ENCODE measurements at places on chromosomes 2 and 18.

DNA sequence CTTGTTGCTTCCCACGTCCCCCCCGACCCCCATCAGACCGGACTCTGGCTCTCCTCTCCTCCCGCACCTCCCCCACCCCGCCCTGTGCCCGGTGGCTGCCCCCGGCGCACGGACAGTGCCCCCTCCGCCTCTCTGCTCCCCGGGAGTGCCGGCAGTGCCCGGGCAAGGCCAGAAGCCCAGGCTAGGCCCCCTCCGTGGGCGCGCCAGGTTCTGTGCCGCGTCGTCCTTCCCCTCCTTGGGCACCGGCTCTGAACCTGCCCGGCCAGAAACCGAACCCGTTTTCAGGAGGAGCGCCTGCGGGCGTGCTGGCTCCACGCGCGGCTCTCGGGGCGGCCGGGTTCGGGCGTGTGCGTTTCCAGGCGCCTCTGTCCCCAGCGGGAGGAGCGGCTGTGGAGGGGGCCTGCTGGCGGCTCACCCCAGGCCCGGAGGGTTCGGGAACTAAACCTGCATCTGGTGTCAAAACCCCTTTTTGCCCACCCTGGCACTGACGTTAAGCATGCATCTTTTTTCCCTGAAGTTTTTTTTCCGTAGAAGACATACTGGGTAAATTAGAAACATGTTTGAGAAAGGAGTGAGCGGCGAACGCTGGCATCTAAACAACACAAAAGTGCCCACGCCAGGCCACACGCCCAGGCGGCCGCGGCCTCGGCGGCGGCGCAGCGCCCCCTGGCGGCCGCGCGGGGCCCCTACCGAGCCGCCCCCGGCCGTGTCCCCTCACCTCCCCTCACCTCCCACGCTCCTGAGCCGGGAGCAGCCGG is 123.9 kb upstream of the SLC1A4 start:
- peak; percentile 55 for DNase-seq

GRCh38 chr2:64804651-64805050 is 150.9 kb upstream of the SERTAD2 start:
- DNase-seq, result no peak

DNA sequence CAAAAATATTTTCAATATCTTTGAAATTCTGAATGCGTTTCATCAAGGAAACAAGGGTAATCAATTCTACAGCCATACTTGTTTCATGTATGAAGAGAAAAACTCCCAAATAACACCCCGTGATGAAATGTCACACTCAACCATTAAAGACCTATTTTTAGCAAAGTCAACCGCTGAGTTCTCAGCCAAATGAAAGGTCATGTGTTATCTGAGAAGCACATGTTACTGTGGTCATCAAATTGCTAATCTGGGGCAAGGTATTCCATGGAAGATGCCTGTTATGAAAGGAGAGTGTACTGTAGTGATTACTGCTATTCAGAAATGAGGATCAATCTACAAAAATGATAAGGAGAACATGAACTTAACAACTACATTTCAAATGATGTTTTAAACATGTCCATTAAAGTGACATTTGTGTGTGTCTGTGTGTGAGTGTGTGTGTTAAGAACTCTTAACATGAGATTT is 126.7 kb downstream of the BCL2 start:
- no peak for DNase-seq

GRCh38 chr18:14914771-14915170 is 166.8 kb downstream of the ANKRD30B start:
- DNase-seq, result no peak

- DNase-seq, result no peak
Observed at GRCh38 chr2:180368881-180369280, 361.8 kb upstream of the CWC22 start.

DNA sequence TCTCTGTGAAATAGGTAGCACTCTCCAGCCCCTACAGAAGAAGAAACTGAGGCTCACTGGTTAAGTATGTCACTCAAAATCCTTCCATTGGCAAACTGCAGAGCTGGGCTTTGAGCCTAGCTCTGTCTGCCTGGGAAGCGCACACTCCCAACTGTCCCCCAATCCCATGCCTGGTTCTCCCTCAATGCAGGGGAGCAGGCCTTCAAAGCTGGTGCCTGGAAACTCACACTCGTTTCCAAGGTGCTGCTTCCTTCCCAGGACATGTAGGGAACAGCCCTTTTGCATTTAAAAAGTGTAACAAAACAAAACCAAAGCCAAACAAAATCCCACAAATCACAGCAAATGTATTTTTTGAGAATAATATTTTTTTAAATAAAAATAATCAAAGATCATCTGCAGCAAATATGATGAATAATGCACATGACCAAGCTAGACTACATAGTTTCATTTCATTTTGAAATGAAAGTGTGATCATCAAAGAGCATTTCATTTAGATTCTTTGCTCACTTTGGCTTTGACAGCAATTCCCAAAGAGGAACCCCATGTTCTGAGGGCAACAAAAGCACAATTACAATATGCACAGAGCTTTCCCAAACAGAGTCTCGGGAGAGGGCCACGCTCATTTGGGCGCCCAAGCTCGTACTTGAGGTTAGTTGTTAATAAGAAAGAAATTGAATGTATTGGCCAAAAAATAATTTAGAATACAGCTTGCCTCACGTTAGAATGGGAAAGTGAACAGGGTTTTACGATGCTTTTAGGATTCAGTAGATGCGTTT is 96.7 kb upstream of the ACKR3 start:
- no peak for DNase-seq

GRCh38 chr2:64115808-64116598 is 28.2 kb downstream of the PELI1 start:
- DNase-seq, result no peak

DNA sequence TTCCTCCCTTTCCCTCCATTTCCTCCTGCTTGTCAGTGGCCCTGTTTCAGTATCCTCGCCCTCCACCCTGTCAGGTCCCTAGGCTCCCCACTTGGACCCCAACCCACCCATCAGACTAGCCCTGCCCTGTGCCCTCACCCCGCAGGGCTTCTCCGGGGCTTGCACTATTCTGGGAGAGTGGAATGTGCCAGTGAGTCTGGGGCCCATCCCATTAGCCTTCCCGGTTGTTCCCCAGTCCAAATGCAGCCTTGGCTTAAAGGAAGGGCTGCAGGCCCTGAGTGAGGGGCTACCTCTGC is 45.5 kb downstream of the MYO7B start:
- DNase-seq, result no peak

DNA sequence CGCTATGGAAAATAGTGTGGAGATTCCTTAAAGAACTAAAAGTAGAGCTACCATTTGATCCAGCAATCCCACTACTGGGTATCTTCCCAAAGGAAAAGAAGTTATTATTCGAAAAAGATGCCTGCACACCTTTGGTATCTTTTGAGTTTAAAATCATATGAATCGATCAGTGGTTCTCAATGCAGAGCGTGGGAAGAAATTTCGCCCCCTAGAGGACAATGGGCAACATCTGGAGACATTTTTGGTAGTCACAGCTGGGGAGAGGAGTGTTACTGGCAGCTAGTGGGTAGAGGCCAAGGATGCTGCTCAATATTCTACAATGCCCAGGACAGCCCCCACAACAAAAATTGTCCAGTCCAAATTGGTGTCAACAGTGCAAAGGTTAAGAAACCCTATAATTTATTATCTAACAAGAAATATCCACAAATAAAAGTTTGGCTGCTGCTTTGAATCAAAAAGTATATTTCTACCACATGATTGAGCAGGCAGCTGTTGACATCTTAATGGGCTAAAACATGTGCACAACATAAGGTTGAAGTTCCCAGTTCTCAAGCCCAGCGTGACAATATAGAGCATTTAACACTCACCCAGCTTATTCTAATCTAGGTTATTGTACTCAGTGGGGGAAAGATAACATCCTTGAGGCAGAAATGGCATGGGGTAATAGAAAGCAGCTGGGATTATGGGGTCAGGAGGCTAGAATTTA is 425.7 kb downstream of the LRATD1 start:
- no peak for DNase-seq

DNA sequence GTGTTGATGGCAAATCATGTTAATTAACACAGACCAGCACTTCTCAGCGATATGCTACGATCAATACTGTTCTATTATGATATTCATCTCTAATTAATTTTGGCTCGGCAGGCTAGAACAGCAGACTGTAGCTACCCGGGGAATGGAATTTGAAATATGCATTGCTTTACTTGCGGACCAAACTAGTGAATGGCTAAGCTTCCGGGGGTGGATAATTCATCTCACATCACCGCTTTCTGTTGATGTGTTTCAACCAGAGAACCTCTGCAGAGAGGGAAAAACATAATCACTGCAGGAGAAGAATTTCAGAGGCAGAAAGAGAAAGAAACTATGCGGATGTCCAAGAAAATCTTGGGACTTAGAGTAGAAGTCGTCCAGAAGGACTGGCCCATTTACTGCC is 490.9 kb downstream of the STK39 start:
- no peak for DNase-seq

DNA sequence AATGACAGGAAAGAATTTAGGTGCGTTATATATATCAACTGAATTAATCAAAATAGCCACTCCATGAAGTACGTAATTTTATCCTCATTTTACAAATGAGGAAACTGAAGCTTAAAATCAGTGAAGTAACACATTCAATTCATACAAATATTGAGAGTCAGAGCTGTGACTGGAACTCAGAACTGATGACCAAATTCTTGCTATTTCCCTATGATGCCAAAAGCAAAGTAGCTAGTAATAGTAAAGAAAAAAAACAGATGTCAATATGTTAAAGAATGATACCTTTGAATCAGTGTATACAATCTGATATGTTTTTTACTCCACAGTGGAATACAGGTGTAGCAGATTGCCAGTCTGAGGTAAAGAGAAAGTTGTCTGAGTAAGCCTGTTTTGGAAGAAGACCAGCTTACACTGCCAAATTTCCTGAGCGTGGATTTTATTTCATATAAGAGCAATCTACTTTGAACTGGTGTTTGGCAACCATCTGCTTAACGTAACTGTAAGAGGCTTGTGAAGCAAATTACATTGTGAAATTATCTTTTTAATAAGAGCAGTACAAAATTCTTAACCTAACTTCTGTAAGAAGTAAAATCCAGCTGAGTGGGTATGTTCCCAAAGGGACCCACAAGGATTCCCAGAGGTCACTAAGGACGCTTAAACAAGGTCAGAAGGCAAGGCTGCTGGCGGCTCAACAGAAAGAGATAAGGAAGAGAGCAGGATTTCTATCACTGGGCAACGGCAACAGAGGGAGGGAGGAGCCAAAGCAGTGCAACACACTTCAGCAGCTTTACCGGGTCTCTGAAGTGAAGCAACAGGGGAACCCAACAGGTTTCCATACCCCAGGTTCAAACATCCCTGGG is 85.6 kb downstream of the IKZF2 start:
- no peak for DNase-seq

GRCh38 chr2:74849228-74849892 is 15.4 kb downstream of the HK2 start:
- no peak for DNase-seq

GRCh38 chr2:129469871-129470270 is 509.6 kb upstream of the RAB6C start:
- DNase-seq, result no peak

DNA sequence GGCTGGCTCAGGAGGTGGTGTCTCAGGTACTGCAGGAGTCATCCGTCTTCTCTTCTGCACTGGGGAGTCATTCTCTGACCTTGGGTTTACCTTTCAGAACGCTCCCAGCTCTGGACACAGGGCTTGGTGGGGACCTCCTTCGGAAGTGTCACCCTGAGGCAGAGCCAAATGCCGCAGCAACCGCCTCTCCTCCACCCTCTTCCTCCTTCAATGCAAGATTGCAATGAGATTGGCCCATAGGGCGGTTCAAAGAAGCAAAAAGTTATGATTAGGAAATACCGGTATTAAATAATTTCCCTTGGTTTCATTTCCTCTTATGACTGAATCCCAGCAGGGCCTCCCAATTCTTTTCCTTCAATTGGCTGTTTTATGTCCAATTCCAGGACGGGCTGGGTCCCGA is 178.8 kb downstream of the ACKR3 start:
- no peak for DNase-seq

DNA sequence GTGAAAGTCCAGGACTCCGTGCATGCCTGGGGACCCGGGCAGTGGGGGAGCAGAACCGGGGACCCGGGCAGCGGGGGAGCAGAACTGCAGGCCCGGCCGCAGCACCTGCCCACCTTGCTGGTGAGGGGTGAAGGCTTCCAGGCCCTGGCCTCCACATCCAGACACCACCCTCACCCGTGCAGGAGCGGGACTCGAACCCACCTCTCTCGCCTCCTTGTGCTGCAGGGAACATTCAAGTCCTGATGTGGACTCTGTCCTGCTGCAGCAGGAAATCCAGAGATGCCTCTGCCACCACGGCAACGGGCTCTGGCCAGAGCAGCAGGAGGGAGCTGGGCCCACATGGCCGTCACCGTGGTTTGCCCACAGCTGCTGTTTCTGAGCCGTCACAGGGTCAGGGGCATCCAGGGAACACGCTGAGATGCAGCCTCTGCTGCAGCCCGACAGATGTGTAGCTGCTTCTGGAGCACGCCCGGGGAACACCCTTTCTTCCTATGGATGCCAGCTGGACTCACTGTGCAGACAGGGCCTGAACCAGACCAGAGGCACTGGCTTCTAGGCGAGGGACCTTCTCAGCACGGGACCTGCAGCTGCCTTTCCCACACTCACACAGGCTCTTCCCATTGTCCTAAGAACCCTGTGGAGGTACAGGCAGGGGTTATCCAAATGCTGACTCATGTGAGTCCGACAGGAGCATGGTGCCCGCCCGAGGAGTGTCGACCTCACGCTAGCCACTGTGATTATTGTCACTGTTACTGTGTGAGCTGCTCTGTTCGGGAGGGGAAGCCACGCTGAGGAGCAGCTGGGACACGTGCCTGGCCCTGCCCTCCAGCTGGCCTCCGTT is 89.2 kb upstream of the CTDP1 start:
- DNase-seq, result no peak

DNA sequence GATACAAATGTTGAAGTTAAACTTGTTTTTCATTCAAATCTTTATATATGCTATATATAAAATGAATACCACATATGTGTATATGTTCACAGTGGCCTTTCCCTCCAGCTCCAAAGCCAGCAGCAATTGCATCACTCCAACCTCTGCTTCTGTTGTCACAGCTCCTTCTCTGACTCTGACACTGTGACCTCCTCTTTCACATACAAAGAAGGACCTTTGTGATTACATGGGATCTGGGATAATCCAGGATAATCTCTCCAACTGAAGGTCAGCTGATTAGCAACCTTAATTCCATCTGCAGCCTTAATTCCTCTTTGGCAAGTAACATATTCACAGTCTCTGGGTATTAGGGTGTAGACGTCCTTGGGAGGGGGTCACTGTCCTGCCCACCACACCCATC is 8.4 kb downstream of the FLACC1 start:
- no peak for DNase-seq

- DNase-seq, result no peak
Observed at GRCh38 chr2:1848599-1848995, 104.3 kb upstream of the PXDN start.

DNA sequence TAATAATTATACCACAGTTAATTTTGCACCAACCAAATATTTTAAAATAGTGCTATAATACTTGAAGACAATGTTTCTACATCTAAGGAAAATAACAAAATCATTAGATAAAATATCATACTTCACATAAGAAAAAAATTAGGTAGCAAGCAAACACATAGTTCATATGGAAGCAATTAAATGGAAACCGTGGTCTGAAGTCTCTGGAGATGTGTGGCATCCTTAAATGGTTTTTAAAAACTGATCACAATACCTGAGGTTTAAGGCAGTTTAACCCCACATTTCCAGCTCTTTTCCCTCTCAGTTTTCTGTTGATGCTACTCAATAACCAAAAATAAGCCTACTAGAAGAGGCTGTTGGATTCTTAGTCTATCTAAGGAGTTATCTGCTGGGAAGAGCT is 71.3 kb downstream of the ASXL2 start:
- no peak for DNase-seq
